ENCODE measurements at places on chromosomes 5 and 9.

DNA sequence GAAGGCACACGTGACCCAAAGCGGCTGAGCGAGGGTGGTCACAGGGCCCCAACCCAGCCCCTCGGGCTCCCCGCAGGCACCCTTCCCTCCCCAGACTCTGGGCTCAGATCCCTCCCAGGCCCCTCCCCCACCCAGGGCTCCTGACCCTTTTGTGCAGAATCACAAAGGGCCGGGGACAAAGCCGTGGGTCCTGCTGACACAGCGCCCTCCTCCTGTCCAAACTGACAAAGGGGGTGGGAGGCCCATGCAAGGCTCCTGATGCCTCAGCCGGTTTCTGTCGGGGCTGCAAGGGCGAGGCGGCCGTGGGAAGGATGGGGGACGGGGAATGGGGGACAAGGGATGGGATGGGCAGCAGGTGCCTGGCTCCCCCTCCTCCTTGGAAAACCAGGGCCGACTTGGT lies 43.5 kb upstream of the UBAC1 start:
- no peak for DNase-seq

GRCh38 chr5:89399548-89399947 lies 516.6 kb upstream of the MEF2C start:
- no peak for DNase-seq

DNA sequence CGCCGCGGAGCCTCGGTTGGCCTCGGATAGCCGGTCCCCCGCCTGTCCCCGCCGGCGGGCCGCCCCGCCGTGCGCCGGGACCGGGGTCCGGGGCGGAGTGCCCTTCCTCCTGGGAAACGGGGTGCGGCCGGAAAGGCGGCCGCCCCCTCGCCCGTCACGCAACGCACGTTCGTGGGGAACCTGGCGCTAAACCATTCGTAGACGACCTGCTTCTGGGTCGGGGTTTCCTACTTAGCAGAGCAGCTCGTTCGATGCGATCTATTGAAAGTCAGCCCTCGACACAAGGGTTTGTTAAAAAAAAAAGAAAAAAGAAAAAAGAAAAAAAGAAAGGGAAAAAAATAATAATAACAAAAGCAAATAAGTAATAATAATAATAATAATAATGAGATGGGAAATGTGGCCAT lies 112.8 kb downstream of the GCNT1 start:
- no peak for DNase-seq

GRCh38 chr9:124808246-124808956 lies 31.5 kb downstream of the OLFML2A start:
- no peak for DNase-seq
